ENCODE measurements at places on chromosomes 1 and 21. TPM values are rescaled to one million over a fixed set of nuclear protein-coding genes. Genes with fewer than 3 reads are reported as not detected.

GRCh38 chr1:47769983-47770382 is 227.2 kb downstream of the TRABD2B start:
- no peak for DNase-seq

DNA sequence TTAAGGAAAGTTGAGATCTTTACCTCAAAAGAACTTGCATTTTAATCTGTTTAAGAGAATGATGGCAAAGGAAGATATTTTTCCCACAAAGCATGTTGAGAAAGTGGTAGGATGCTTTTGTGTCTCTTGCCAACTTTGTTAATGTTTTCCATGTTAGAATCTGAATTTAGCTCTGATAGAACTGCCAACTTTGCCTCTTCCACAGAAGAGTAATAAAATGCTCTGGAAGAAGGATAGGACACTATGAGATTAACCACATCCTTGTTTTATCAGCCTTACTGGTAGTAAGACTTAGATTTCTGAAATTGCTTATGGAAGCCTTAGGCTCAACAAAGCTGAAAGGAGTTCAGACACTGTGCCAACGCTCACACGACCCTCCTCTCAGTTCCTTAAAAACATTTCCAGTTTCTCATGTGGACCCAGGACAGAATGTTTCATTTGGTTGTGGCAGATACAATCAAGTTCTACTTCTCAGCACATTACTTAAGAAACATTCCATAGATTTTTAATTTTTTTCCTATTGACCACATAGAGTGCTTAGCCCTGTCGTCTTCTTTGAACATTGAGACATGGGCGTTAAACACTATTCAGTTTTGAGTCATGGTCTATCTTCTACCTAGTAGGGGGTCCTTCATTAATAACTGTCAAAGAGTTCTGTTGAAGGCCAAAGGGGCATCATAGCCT is 59.0 kb downstream of the MTR start:
- no peak for DNase-seq

DNA sequence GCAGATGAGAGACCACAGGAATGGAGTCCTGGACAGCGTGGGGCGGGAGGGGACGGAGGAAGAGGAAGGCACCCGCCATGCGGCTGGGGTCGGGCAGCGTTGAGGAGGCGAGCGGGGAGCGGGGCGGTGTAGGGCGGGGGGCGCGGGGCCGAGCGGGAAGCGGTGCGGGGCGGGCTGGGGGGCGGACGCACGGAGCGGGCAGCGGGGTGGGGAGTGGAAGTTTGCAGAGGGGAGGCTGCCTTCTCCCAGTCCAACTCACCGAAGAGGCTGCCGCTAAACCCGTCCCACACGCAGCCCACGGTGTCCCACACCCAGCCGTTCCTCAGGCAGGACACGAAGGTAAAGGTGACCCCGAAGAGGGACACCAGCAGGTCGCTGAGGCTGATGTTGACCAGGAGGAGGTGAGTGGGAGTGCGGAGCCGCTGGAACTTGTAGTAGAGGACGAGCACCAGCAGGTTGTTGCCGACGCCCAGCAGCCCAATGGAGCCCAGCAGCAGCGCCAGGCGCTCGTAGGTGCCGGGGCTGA is 483 bp downstream of the CHML start:
- peak; percentile 72 for DNase-seq

DNA sequence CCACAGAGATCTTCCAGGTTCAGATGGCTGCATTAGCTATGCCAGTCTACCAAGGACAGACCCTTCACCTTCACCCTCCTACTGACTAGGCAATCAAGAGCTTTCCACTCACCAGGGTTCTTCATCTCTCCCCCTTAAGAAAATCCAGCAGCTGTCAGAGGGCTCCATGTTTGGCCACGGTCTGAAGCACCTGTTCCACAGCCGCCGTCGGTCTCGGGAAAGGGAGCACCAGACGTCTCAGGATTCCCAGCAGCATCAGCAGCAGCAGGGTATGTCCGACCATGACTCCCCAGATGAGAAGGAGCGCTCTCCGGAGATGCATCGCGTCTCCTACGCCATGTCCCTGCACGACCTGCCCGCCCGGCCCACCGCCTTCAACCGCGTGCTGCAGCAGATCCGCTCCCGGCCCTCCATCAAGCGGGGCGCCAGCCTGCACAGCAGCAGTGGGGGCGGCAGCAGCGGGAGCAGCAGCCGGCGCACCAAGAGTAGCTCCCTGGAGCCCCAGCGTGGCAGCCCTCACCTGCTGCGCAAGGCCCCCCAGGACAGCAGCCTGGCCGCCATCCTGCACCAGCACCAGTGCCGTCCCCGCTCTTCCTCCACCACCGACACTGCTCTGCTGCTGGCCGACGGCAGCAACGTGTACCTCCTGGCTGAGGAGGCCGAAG is 13.8 kb downstream of the TMCC2 start:
- DNase-seq = peak; percentile 57

DNA sequence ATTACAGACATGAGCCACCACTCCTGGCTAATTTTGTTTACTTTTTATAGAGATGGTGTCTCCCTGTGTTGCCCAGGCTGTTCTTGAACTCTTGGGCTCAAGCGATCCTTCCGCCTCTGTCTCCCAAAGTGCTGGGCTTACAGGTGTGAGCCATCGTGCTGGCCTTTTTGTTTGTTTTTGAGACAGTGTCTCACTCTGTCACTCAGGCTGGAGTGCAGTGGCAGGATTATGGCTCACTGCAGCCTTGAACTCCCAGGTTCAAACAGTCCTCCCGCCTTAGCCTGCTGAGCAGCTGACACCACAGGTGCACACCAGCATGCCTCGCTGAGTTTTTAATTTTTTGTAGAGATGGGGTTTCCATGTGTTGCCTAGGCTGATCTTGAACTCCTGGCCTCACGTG is 49.1 kb downstream of the ADARB1 start:
- DNase-seq = no peak

- DNase-seq = no peak
These were observed 54.2 kb downstream of the RGL1 start for GRCh38 chr1:183859119-183859518.

- DNase-seq = no peak
These were observed 205.8 kb upstream of the LYPLAL1 start for GRCh38 chr1:218967836-218968235.

DNA sequence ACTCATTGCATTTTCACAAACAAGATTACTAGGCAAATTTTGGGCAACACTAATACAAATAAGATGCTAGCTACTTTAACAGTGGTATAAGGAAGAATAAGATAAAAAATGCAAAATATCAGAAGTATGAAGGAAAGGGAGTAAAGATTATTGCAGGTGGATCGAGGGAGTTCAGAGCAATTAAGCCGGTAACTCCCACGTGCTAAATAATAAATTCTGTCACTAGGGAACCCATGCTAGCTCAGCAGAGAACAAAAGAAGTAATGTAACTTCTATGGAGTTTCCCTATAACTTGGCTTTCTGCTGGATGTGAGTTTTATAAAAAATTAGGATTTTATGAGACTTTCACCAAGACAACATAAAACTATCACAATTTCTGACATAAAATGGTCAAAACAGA is 470.5 kb upstream of the RGS18 start:
- DNase-seq = no peak

The DSCAM gene
- not detected for total RNA-seq

DNA sequence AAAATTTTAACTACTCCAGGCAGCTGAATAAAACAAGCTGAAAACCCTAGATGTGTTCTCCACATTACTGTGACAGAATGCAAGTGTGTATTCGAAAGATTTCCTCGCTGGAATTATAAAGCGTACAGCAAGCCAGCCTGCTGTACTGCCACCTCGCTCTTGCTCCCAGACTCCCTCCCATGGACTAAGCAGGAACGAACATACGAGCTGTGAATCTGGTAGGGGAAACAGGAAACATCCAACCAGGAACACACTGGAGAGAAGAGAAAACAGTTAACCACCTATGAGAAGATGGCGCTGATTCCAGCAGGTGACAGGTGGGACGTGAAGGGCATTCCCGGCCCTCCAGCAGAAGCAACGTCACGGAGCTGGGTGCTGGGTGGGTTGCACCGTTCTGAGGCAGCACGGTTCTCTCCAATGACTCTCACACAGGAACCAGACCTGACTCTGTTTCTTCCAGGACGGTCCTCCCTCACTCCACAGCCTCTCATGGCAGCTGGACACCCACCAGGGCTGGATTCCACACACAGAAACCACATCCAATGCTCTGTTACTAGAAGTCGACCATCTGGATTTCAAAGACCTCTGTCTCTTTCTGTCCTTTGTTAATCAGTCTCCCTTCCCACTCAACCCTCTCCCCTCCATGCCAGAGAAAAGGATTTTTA is 219.2 kb downstream of the RERE start:
- DNase-seq = no peak

GRCh38 chr21:18772404-18772803 is 368.8 kb upstream of the TMPRSS15 start:
- no peak for DNase-seq

- DNase-seq = no peak
These were observed 17.7 kb downstream of the NENF start for GRCh38 chr1:212450331-212450881.

The ARMH1 gene
- 5.9 TPM for total RNA-seq

GRCh38 chr21:18370301-18370700 is 33.3 kb downstream of the TMPRSS15 start:
- no peak for DNase-seq

The CFAP74 gene
- total RNA-seq = 0.35 TPM

DNA sequence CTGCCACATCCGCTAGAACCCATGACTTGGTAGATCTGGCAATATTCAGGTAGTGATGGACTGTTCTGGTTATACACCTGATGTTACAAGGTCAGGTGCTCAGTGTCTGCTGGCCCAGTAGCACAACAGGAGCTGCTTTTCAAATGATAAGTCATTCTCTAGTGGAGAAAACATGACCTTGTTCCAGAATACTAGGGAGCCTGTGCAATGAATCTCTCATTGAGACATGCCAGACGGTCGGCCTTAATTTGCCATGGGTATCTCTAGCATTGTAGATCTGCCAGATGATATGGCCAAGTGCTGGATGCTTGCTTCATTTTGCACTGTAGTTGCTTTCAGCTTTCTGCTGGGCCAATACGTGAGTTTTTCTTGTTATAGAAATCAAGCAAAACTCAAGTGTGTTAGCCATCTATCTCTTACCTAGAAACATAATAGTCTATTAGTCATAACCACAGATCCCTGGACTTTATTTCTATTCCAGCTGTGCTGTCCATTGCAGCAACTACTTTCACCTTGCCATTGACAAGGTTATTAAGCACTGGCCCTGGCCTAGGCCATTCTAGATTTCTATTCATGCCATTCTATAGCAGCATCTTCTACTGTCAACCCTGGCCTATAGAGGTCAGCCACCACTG is 13.9 kb upstream of the CENPF start:
- DNase-seq = no peak

The CENPF gene
- 1.5 TPM for total RNA-seq

DNA sequence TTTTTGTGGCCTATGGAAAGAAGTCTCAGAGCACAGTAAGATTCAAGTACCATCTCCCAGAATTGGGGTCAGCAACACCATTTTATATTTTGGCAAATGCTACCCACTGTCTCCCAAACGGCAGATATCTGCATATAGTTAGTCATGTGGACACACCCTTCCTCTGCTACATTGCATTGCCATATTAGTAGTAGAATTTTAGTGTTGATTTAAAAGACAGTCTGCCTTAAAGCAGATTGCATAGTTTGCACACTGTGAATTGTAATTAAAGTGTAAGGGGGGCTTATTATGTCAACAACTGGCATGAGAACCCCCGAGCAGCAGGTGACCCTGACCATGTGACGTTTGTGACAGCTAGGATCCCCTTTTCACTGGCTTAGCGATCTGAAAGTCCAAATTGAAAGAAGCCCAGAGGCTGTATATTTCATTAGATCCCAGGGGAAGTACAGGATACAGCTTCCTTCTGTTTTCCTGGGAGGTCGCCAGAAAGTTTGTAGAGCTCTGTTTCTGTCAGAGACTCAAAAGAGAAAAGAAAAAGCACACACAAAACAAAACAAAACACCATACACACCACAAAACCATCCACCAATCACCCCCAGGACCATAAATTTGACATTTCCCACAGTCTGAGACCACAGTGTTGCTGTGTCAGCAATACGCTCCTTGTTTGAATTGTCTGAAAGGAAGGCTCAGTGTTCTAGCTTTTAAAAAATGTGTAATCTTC is 172.4 kb downstream of the NFIA start:
- no peak for DNase-seq

- DNase-seq = no peak
These were observed 221.8 kb upstream of the JUN start for GRCh38 chr1:59005491-59006288.

The TGFBR3 gene
- total RNA-seq = 55.9 TPM

- no peak for DNase-seq
These were observed 19.8 kb upstream of the SMYD3 start for GRCh38 chr1:246526915-246527314.

GRCh38 chr1:61081686-61082310 is 563 bp upstream of the NFIA start:
- peak; percentile 77 for DNase-seq

DNA sequence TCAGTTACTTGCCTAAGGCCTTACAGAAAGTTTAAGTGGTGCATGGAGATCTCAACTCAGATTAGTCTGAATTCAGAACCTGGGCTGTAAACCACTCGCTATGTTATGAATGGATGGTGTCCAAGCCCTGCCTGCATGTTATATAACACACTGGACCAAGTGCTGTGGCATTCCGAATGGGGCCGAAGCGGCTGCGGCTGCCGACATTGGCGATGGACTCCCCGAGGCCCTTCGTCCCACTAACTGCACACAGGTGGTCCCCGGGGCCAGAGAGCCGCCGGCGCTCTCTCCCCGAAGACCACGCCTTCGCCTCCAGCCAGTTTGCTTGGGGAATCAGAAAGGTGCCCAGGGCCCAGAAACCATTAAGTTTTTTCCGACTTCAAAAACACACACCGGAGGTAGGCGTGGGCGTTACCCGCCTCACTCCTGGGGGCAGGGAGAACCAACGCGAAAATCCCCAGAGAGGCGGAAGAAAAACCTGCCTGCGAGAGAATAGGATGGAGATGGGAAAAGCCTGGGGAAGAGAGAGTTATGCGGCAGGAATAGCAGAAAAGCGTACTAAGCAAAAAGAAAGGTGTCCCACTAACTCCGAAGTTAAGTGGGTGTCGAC is 579 bp upstream of the TENT5C start:
- no peak for DNase-seq

DNA sequence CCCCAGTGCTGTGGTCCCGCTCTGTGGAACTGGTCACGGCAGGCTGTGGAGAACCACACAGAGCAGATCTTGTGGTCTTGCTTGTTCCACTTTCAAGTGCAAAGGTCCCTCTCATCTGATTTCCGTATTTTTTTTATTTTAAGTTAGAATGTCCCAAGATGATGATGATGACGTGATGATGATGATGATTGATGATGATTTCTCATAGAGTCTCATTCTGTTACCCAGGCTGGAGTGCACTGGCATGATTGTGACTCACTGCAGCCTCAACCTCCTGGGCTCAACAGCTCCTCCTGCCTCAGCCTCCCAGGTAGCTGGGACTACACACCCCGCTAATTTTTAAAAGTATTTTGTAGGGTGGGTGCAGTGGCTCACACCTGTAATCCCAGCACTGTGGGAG is 12.2 kb downstream of the EVA1C start:
- no peak for DNase-seq

DNA sequence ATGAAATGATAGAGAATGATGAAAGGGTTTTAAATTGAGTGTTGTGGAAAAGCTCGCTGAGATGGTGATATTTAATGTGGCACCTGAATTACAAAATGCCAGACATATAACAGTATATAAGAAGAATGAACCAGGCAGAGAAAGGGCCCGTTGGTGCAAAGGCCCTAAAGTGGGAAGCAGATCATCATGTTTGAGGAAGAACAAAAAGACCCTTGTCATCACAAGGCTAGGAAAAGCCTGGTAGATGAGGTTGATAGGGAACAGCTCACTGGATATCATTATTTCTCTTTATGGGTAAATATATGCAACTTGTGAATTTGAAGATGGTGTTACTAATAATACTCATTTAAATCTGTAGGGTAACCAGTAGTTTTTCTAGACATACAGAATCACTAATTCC is 11.0 kb downstream of the RAP1A start:
- DNase-seq = no peak

Data from upper lobe of right lung (tissue), 1 donor.